Dorsolateral prefrontal cortex (tissue), 122 donors: ENCODE measurements at places on chromosomes 11 and 22. TPM values are rescaled to one million over a fixed set of nuclear protein-coding genes. Genes with fewer than 3 reads are reported as not detected.

- no peak for DNase-seq
Measured at GRCh38 chr11:88158081-88158480, 17.2 kb downstream of the RAB38 start.

DNA sequence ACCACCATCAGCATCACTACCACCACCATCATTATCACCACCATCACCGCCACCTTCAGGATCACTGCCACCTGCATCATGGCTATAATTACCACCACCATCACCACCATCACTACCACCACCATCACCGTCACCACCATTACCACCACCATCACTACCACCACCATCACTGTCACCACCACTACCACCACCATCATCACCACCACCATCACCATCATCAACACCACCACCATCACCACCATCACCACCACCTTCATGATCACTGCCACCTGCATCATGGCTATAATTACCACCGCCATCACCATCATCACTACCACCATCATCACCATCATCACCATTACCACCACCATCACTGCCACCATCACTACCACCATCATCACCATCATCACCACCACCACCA lies 23.5 kb downstream of the CACNG2 start:
- DNase-seq: no peak

Gene P2RY6
- total RNA-seq: 1.8 TPM

Gene CD248
- 1.7 TPM for total RNA-seq

Gene TRIOBP
- total RNA-seq: 16.0 TPM

Gene CALCA
- not detected for total RNA-seq
